ENCODE measurements at places on chromosomes 7 and 10.

- DNase-seq, result no peak
These were observed 36.1 kb downstream of the GRK5 start for GRCh38 chr10:119243488-119243887.

- DNase-seq, result no peak
These were observed 85.8 kb downstream of the GSAP start for GRCh38 chr7:77330169-77330882.

DNA sequence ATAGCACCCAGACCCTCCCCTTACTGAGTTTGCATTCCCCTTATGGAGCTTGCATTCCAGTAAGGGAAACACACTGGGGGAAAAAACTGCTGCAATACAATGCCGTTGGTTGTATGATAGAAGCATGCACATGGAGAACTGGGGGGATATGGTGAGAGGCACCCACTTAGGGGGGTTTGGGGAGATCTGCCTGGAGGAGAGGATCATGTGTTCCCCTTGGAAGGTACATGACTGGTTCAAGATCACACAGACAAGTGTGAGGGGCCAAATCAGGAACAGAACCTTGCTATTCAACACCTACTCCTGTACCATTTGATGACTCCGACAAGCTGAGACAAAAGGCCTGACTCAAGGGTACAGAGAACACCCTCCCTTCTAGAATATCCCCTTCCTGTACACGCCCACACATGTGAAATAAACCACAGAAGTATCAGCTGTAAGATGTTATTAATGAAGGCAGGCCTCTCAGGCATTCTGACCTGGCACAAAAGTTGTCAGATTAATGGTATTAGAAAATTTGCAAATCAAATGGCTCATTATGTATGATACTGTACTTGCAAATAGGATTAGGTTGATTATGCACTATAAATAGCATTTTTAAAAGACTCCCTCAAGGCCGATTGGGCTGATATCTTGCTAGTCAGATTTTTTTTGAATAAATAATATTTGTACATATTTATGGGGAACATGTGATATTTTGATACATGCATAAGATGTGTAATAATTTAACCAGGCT lies 122.2 kb downstream of the NPY start:
- no peak for DNase-seq

DNA sequence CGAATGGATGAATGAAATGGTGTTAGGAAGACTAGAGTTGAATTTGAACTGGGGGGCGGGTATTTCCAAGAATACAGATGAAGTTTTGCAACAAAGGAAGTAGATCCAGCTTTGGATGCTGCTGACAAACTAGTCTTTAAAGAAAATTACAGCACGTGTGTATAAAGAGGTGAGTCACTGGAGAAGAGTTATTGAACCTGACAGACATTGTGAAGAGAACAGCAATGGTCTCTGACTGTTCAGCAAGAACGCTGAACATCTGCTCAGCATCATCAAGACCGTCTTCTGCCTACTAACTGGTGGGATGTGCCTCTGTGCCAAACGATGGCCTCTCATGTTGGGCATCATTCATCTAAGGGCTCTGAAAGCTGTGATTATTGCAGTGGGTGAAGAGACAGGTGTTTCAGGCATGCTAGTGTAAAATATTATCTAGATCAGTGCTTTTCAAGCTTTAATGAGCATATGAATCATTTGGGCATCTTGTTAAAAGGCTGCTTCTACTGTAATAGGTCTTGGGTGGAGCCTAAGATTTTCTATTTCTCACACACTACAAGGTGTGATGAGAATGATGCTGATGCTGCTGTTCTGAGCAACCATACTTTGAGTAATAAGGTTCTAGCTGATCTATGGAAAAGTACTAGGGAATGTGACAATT lies 291.3 kb downstream of the PTEN start:
- no peak for DNase-seq

- peak; percentile 44 for DNase-seq
These were observed 21.4 kb upstream of the VOPP1 start for GRCh38 chr7:55593515-55594318.

- no peak for DNase-seq
These were observed 16.7 kb downstream of the HABP2 start for GRCh38 chr10:113569576-113569975.
